Neural crest cell (in vitro differentiated cells): ENCODE measurements at places on chromosomes 7 and 10. TPM values are rescaled to one million over a fixed set of nuclear protein-coding genes. Genes with fewer than 3 reads are reported as not detected.
A peak's percentile ranks its signal among the peaks of the same experiment; 100 is the strongest.

DNA sequence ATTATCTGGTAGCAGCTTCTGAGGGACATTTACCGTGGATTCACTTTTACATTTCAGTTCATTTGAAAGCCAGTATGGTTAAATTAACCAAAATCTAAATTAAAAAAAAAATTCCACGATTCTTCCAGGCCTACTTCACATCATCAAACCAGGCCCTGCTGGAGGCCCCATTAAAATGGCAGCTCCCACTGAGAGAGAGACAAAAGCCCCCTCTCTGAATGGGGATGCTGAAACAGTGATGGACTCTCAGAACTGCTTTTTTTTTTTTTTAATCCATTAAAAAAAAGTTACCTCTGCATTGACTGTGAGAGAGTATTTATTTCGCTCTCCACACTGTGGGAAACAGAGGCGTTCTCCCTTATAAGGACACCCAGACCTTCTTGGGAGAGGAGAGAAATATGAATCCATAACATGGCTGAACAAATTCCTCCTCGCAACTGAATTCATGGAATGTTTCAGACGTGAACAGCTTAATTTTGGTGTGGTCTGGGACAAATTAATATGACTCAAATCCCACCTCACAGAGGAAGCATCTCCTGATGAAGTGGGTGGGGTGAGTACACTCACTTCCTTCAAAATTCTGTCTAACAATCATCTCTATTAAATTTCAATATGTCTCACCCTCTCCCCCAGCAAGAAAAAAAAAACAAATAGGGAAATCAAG, 73.5 kb downstream of the SAMD9 start:
- peak overlapping the region; percentile 54 for H3K4me3 ChIP-seq
- no peaks in the 10 kb centered on the region for H3K36me3 ChIP-seq
- peaks cover 3% of the 10 kb centered on the region for H3K27me3 ChIP-seq
- no peak for DNase-seq
- H3K27ac ChIP-seq: no peak overlapping the region

The AGAP9 gene
- 12.2 and 12.8 TPM in 2 replicates for total RNA-seq

The ASB10 gene
- total RNA-seq: not detected in 2 replicates

The PCLO gene
- total RNA-seq: 3.5 TPM in 2 replicates

The OPN4 gene
- total RNA-seq: not detected in 2 replicates

GRCh38 chr10:72935361-72935760, 19.2 kb downstream of the PLA2G12B start:
- no peaks in the 10 kb centered on the region for H3K36me3 ChIP-seq
- H3K4me1 ChIP-seq: no peaks in the 10 kb centered on the region
- H3K4me3 ChIP-seq: no peak overlapping the region
- DNase-seq: no peak
- H3K27me3 ChIP-seq: no peaks in the 10 kb centered on the region

The AFAP1L2 gene
- 72.1 and 73.6 TPM in 2 replicates for total RNA-seq
